ENCODE measurements at places on chromosomes 4 and X. TPM values are rescaled to one million over a fixed set of nuclear protein-coding genes. Genes with fewer than 3 reads are reported as not detected.

The FAM9C gene
- not detected for total RNA-seq

- peaks cover 6% of the 10 kb centered on the region for H3K27me3 ChIP-seq
- no peaks in the 10 kb centered on the region for H3K4me1 ChIP-seq
- no peaks in the 10 kb centered on the region for H3K36me3 ChIP-seq
- H3K27ac ChIP-seq = no peak overlapping the region
- H3K4me3 ChIP-seq = no peak overlapping the region
Measured at GRCh38 chrX:9911487-9911886, 55.7 kb upstream of the CLDN34 start.

- no peak overlapping the region for H3K4me3 ChIP-seq
- no peak for DNase-seq
- no peak overlapping the region for H3K27ac ChIP-seq
Measured at GRCh38 chr4:82201805-82202641, 171.8 kb downstream of the HNRNPD start.

DNA sequence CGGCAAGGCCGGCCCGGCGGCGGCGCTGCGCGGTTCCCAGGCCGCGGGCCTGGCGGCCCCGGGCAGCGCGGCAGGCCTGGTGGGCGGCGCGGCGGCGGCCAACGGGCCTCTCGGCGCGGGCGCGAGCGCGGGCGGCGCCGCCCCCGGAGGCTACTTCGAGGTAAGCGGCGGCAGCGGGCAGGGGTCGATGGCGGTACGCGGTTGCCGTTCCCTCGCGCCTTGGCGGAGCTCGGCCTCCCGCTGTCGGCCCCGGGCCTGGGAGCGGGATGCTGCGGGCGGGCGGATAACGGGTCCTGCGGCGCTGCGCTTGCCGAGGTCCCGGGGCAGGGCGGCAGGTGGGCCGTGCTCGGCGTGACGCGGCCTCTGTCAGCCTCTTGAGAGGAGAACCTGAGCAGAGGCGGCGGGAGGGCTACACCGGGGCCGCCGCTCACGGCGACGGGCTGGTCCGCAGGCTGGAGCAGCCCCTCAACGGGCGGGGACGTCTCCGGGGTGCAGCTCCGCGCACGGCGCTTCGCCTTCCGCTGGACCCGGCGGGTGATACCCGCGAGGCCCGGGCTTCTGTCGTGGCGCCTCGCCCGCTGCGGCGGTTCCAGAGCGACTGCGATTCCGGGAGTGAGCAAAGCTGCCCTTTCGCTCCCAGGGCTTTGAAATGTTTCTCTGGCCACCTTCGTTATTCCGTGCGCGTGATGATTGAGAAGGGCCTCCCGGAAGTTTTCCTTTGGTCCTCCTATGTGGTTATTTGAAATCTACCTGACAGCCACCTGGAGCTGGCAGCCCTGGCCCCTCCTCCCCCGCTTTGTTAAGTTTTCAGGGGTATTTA lies 774 bp downstream of the FAM193A start:
- H3K36me3 ChIP-seq = peaks cover 3% of the 10 kb centered on the region
- DNase-seq = peak; percentile 66
- peaks cover 26% of the 10 kb centered on the region for H3K4me1 ChIP-seq
